HCT116 (cell line): ENCODE measurements at places on chromosomes 7 and 10.

DNA sequence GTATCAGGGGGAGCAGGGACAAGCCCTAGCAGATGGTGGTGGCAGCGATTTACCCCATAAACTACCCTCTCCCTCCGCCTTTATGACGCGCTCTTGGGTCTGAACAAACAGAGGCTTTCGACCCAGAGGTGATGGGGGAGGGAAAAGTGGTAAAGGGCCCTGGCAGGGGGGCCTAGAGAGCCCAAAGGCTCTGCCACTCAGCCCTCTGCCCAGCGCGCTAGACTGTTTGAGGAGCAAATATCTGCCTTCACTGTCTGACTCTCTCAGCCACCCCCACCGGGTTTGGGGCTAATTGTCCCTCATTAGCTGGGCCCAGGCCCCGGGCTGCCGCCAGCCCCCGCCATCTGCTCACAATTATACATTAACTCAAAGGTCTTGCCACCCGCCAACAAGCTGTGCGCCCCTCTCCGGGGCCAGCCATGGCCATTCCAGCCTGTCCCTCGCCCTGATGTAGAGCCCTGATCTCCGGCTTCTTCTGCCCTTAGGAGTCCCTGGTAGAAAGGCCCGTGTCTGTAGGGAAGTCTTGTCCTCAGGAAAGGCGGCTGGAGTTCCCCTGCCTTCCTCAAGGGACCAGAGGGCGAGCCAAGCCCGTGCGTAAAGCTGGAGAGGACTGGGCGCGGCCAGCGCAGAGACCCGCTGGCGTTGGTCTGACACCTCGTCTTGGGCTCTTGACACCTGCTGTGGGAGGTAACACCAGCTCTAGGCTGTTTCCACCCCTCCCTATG, 1.9 kb upstream of the PAX4 start:
- H3K4me1 ChIP-seq, result no peaks in the 10 kb centered on the region
- no peaks in the 10 kb centered on the region for H3K36me3 ChIP-seq
- no peak overlapping the region for H3K27ac ChIP-seq
- H3K27me3 ChIP-seq, result peaks cover 85% of the 10 kb centered on the region

- H3K27me3 ChIP-seq, result no peaks in the 10 kb centered on the region
- H3K27ac ChIP-seq, result no peak overlapping the region
- H3K36me3 ChIP-seq, result no peaks in the 10 kb centered on the region; the same call in 1 of the 2 replicates
- no peak for DNase-seq
- H3K4me3 ChIP-seq, result no peak overlapping the region
Measured at GRCh38 chr10:83425306-83425705, 714.0 kb upstream of the GHITM start.

- H3K36me3 ChIP-seq, result no peaks in the 10 kb centered on the region
- no peak overlapping the region for H3K4me3 ChIP-seq
- no peak overlapping the region for H3K27ac ChIP-seq
- peaks cover 21% of the 10 kb centered on the region; the same call in 1 of the 2 replicates for H3K27me3 ChIP-seq
- no peak for DNase-seq
Measured at GRCh38 chr7:28587211-28587610, 174.9 kb downstream of the CREB5 start.

DNA sequence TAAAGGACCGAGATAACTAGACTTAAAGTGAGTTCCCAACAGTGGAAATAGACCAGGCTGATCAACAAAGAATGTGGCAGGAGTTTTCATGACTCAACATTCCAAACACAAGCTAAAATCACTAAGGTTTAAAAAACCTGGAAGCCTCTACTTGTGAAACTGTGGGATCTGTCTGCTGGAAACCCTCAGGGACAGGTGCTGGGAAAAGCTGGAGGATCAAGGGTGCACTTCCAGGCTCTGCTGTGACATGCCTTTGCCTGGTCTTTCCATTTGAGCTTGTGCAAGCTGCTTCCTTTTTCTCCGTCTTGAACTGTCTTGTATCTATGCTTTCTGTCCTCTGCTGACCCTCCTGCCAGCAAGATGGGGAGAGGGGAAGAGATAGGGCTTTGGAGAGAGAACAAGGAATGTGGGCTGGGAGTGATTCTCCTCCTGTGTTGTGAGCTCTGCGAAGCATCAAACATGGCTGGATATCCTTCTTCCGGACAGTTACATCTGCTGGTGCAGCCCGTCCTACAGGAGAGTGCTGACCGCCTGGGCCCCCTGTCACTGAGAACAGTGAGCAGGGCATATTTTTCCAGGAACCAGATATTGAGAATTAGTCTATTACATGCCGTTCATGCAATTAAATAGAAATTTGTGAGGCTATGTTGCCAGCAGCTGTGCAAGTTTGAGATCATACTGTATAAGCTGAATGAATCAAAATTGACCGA, 25.5 kb downstream of the ARHGAP22 start:
- no peak for DNase-seq
- H3K27me3 ChIP-seq, result no peaks in the 10 kb centered on the region
- no peak overlapping the region for H3K27ac ChIP-seq
- H3K4me3 ChIP-seq, result no peak overlapping the region

- H3K36me3 ChIP-seq, result no peaks in the 10 kb centered on the region
- H3K27me3 ChIP-seq, result no peaks in the 10 kb centered on the region
- no peaks in the 10 kb centered on the region for H3K4me1 ChIP-seq
- H3K27ac ChIP-seq, result no peak overlapping the region
Measured at GRCh38 chr7:109235316-109235715, 665.6 kb downstream of the DNAJB9 start.

DNA sequence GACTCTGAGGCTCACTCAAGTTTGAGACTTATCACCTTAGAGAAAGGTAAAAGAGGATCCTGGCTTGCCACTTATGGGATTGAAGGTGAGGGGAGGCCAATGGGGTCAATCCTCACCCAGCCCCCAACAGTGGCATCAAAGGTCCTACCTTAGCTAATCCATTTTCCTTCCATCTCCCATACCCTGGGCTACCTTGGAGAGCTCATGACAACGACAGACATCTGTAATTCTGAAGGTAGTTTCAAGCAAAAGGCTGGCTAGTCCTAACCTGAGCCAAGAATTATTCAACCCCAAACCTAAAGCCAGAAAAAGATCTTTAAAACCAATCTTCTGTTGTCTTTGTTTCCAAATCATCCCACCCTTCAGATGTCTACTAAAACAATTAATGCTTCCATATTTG, 179.2 kb upstream of the GHITM start:
- no peaks in the 10 kb centered on the region for H3K4me1 ChIP-seq
- H3K4me3 ChIP-seq, result no peak overlapping the region
- H3K36me3 ChIP-seq, result no peaks in the 10 kb centered on the region
- DNase-seq, result no peak
